ENCODE measurements at places on chromosomes 11 and 22. TPM values are rescaled to one million over a fixed set of nuclear protein-coding genes. Genes with fewer than 3 reads are reported as not detected.

DNA sequence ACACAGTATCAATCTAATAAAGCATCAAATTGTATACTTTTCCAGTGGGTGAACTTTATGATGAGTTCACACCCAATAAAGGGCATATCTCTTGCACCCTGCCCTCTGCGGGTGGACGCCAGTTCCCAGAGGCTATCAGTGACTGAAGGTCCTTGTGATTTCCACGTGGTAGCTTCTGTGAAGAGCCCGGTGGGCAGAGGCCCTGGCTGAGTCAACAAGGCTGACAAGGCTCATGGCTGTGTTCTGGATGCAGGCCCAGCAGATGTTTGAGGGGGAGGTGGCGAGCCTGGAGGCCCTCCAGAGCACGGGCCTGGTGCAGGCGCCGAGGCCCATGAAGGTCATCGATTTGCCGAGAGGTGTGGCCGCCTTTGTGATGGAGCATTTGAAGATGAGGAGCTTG, 71.4 kb downstream of the PIWIL3 start:
- peak; percentile 28 for DNase-seq

- DNase-seq = no peak
Measured at GRCh38 chr11:9301720-9302119, 12.7 kb downstream of the TMEM41B start.

DNA sequence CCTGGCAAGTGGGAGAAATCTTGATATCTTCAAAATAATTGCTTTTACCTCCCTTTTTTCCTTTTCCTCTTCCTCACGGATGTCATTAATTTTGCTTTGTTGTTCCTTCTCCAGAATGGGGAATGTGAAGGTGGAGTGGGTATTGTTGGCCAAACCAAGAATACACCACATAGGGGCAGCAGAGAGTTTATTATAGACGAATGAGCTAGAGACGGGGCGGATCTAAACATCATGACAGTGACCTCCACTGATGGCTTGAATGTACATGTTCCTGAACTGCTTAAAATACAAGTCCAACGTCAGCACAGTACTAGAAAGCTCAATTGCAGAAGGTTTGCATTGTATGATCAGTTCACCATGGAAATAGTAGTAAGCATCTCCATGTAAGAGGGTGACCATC, 122.3 kb upstream of the SNX19 start:
- DNase-seq = no peak

- DNase-seq = no peak
Measured at GRCh38 chr22:24027389-24027975, 16.4 kb downstream of the CABIN1 start.

Gene MMP1
- total RNA-seq = 2.9 TPM

Gene KBTBD3
- total RNA-seq = 6.6 TPM

Gene BEST1
- 0.77 TPM for total RNA-seq

Gene OR4C6
- not detected for total RNA-seq

Gene UBQLN3
- not detected for total RNA-seq

Measured in colonic mucosa (tissue), 4 donors.